SK-N-MC (cell line): ENCODE measurements at places on chromosomes 6 and 20.

DNA sequence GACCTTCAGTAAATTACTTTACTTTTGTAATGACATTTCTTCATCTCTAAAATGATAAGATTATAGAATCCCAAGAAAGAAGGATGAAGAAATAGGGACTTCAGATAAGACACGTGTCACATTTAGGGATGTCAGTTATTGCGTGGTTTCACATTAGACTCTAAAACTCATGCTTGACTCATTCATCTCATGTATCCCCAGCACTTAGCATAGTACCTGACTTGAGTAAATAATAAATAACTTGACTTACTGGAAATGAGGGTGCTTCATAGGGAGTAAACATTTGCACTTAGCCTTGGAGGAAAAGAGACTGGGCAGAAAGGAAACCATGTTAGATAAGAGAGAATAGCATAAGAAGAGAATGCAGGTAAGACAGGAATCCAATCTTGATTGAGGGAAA is 37.2 kb downstream of the VTA1 start:
- no peak for DNase-seq

DNA sequence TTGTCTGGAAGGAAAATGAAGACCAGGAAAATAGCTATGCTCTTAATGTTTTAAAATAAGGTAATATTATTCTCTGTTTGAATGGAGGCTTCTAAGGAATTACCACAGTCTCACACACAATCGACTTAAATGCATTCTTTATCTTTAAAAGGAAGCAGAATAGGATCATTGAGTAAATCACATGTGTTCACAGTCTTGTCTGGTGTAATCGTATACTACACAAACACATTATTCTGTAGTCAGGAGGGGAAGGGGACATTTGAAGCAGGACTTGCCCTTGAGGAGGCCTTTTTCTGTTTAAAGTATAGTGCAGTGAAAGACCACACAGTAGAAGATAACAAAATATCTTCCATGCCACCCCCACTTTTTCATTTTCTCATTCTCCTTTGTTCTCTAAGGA is 20.6 kb upstream of the REV3L start:
- no peak for DNase-seq

- peak; percentile 66 for DNase-seq
These were observed 703.4 kb downstream of the EPHA7 start for GRCh38 chr6:92715991-92716390.

- DNase-seq, result no peak
These were observed 51.9 kb downstream of the FAM120B start for GRCh38 chr6:170358496-170358895.

- DNase-seq, result no peak
These were observed 15.5 kb downstream of the FAM83B start for GRCh38 chr6:54861905-54862616.

DNA sequence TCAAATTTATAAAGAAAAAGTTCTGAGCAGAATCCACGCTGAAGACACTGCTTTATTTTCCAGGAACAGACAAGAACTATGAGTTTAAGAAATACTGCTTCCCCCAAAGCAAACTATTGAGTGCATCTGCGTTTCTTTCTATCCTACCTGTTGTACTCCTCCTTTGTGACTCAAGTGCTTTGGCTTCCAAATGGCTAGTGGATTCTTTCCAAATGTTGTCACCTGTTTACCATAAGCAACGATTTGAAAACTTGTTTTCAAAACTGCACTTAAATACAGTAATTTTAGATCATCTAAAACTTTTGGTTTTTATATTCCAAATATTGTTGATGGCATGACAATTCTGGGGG is 9.5 kb downstream of the PXDC1 start:
- DNase-seq, result no peak

- no peak for DNase-seq
These were observed 7.7 kb upstream of the PHACTR3 start for GRCh38 chr20:59596690-59597089.

GRCh38 chr6:157174731-157175130 is 148.6 kb downstream of the TMEM242 start:
- DNase-seq, result no peak

DNA sequence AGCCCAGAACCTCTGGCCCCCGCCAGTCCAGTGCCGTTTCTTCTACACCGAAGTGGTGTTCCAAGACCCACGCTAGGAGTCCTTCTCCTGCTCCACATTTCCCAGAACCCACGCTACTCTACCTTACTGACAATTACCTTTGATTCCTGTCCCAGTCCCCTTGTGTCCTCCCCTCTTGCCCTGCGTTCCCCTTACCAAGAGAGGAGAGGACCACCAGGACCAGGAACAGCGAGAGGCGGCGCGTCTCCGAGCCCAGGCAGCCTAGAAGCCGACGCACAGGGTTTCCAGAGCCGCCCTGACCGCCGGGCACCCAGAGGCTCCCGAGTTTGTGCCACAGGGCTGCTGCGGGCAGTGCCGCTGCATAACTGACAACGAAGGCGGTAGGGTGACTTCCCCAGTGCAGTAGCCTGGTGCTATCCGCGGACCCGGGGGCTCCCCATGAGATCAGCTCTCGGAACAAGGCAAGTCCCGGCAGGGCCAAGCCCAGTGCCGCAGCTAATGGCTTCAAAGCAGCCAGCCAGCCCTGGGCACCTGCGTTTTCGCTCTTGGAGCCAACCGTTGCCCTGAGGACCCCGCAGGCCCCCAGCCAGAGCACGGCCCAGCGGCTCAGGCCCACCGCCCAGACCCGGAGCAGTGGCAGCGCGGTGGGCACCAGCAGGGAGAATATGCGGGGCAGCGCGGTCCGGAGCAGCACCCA is 512 bp downstream of the TAP1 start:
- DNase-seq, result no peak

DNA sequence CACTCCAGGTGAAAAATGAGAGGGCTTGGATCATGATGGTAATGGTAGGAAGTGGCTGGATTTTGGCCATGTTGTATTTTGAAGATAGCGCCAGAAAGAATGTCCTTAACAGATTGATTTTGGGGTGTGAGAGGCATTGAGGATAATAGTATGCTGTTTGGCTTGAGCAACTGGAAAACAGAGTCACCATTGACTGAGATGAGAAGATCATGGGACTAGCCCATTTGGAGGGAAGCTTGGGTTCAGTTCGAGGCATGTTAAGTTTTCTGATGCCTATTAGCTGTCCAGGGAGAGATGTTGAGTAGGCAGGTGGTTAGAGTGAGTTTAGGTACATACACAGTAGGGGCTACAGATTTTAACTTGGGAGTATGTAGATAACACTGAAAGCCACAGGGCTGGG is 23.3 kb downstream of the PLCG1 start:
- no peak for DNase-seq

GRCh38 chr6:137873273-137873762 is 6.3 kb downstream of the TNFAIP3 start:
- peak; percentile 47 for DNase-seq

DNA sequence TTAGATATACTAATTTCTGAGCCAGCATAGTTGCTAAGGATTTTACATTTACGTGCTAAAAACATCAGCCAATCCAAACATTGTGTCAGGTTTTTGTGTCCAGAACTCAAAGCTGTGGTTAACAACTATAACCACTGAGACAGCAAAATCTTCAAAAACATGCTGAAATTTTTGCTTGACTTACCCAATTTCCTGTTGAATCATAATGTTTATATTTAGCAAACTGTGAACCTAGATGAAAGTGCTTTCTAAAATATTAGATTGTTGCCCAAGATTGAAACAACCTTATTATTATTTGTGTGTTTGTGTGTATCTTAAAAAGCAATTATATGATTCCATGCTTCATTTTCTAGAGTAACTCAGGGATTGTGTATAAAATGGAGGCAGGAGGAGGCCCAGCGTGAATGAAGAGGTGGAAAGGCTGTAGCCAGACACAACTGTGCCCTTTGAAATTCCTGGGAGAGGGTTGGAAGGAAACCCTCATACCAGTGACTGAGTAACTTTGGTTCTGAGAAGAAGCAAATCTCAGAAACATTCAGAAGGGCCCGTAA is 48.0 kb downstream of the ARMC2 start:
- peak; percentile 66 for DNase-seq

- DNase-seq, result no peak
These were observed 61.2 kb downstream of the SRC start for GRCh38 chr20:37407019-37407566.

GRCh38 chr6:44086931-44087574 is 40.2 kb downstream of the MRPL14 start:
- DNase-seq, result no peak

- no peak for DNase-seq
These were observed 370.4 kb upstream of the HSF2 start for GRCh38 chr6:122028933-122029522.

- no peak for DNase-seq
These were observed 89.5 kb downstream of the NCOA3 start for GRCh38 chr20:47591231-47591630.

- DNase-seq, result no peak
These were observed 3.3 kb upstream of the BIRC7 start for GRCh38 chr20:63232235-63233060.

DNA sequence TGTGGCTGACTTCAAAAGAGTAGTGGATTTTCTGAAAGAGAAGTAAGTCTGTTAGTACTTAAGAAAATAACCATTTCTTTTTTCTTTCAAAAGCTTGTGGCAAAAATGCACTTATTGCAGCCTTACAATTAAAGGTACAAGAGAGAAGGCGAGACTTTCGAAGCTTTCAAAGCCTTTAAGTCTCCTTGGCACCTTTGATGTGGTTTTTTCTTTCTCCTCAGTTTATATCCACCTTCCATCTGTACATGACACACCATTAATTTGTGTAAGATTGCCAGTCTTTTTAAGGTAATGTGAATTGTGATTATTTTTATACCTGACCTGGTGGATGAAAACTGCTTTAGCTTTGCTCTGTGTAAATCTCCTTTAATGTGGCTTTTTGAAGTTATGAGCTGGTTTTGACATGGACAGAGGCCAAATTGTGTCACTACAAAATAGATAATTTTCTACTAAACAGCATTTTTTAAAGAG is 466.1 kb downstream of the CDKAL1 start:
- DNase-seq, result no peak

- no peak for DNase-seq
These were observed 78.4 kb downstream of the HDGFL1 start for GRCh38 chr6:22647719-22648118.

DNA sequence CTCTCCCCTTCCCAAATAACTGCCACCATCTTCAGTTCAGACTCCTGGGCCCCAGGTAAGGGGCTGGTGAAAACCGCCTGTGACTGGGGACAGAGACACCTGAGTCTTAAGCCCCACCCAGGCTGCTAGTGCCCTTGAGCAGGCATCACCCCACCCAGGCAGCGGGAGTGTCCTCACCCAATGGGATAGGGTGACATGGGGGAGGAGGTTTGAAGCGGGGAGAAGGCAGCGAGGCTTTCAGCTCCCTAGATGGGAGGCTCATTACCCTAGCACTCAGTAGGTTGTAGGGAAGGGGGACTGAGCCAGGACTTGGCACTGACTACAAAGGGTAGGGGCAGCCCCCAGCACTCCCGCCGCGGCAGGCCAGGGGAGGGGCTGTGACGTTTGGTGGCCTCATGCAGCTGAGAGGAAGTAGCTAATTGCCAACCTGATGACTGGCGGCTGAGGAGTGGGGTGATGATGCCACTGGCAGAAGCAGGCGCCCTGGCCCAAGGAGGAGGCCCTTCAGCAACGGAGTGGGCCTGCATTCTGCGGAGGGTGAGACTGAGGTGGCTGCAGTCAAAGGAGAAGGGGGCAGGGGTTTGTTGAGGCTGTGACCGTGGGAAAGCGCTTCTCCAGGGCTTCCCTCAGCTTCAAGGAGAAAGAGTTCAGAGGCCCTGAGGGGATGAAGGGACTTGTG is 126.9 kb downstream of the MRPL14 start:
- no peak for DNase-seq

DNA sequence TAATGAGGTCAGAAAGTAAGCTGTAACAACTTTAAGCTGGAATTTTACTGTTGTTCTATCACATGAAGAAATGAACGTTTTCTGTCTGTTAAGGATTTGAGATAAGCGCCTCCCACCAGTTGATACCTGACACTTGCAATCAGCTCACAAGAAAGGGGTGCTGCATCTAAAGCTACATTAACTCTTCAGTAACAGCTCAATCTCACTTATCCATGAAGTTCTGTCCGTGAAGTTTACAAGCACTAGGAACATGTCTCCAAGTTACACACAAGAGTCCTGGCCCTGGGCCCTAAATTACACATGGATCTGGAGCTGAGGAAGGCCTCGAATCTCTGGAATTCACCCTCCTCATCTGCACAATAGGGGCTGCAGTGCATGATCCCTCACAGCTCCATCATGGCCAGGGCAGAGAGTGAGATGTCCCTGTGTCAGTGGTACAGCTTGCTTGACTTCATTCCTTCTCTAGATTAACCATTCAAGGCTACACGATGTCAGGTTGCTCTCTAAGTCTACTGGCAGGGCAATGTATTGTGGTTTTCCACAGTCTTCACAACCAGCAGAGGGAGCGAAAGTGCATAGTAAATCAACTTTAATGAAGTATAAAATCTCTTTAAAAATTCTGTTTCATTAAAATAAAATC is 182.4 kb upstream of the MCHR2 start:
- peak; percentile 53 for DNase-seq

GRCh38 chr6:145278163-145278807 is 457.0 kb downstream of the EPM2A start:
- DNase-seq, result no peak

- no peak for DNase-seq
These were observed 55.5 kb downstream of the ATP9A start for GRCh38 chr20:51712501-51713212.

GRCh38 chr6:97958134-97958533 is 675.1 kb upstream of the MMS22L start:
- DNase-seq, result no peak

- DNase-seq, result no peak
These were observed 30.8 kb downstream of the JAG1 start for GRCh38 chr20:10642856-10643559.

DNA sequence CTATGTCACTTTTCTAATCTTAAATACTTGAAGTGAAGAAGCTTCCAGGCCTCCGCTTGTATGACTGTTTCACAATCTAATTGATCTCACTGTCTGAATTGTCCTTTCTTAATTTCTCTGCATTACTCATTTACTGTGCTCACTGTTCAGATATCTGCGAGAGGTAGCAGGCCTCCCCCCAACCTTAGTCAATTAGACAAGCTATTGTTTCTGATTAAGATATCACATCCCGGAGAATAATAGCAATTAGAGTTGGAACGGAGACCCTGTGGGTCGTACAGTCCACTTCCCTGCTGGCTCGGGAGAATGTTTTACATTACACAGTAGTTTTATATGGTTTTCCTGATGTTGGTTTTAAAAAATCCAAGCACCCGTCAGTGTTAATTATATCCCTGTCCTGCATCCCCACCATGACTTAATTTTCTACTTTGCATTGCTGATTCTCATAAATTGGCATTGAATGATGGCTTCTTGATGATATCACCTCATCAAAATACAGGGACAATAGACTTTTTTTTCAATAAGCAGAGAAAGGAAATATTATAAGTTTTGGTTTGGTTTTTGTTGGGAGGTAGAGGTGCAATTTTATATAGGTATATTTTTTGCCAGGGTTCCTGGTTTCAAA is 178.7 kb upstream of the TSHZ2 start:
- DNase-seq, result no peak

- no peak for DNase-seq
These were observed 122.9 kb downstream of the CLIC5 start for GRCh38 chr6:45892696-45893245.

DNA sequence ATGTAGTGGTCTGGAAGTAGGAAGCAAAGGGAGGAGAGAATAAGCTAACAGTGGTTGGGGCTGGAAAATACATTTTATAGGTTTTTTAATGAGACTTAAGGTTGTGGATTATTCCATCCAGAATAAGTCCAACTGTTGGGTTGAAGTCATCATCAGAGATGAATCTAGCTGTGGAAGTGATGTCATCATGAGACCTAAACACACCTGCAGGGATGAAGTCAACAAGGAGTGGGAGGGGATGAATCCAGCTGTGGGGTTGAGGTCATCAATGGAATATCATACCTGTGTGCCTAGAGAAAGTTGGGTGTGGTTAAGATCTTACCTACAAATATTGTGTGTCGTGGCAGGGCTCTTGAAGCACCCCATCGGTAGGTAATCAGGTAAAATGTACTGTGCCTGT is 730.7 kb downstream of the RFPL4B start:
- no peak for DNase-seq
